ENCODE measurements at places on chromosomes 12 and 14.

- DNase-seq: peak; percentile 79
Observed at GRCh38 chr14:106843951-106844483, 1317.6 kb downstream of the TMEM121 start.

- DNase-seq: no peak
Observed at GRCh38 chr12:91824991-91825390, 320.7 kb downstream of the BTG1 start.

DNA sequence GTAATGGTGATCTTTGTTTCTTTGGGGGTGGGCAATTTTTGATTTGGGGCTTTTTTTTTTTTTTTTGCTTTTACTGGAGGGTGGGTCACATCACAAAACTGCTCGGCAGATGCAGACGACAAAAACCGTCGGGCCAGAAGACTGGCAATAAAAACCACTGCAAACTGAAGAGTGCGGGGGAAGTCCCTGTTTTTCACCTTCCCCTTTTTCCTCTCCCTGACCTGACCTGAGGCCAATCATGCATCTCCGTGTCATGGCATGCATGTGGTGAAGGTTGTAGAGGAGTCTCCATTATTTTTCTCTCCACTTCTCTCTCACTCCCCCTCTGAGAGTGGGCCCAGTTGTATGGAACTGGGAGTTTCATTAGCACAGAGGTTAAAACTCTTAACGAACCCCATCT lies 57.5 kb downstream of the AP5M1 start:
- DNase-seq: no peak

DNA sequence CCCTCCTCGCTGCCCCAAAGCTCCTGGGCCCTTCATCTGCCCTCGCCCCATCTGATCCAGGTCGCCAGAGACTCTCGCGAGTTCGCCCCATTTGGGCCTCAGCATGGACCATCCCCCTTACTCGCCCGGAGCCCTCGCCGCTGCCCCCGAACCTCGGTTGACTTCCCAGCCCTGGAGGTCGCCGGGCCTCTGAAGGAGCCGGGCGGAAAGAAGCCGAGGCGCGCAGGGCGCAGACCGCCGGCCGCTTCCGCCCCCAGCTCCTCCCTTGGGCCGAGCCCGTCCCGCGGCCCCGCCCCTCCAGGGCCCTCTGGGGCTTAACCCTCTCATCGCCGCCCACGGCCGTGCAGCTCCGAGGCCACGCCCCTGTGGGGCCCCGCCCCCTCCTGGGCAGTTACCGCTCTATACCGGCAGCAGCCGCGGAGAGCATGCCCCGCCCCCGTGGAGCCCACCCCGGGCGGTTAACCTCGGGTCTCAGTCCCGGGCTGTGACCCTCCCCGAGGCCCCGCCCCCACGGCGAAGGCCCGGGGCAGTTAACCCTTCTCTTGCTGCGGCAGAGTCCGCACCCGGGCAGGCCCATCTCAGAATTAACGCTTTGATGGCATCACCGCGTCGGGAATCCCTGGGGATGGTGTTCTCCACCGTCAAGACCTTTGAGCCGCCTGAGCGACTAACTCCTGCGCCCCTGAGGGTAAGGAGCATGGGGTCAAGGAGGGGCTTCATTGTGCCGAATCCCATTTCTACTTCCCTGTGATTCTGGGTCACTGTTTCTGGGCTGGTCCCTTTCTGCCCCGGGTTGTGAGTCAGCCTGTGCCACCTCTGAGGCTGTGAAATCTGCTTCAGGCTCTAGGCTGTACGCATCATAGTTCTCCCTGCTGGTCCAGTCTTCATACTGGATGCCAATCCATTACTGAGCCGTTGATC lies at the start of gene SPSB2:
SPSB2 (minus strand) TSS at position 210 of the 921 bp plus-strand sequence. CDS start 402 bp downstream, outside the sequence.
- peak; percentile 99 for DNase-seq

DNA sequence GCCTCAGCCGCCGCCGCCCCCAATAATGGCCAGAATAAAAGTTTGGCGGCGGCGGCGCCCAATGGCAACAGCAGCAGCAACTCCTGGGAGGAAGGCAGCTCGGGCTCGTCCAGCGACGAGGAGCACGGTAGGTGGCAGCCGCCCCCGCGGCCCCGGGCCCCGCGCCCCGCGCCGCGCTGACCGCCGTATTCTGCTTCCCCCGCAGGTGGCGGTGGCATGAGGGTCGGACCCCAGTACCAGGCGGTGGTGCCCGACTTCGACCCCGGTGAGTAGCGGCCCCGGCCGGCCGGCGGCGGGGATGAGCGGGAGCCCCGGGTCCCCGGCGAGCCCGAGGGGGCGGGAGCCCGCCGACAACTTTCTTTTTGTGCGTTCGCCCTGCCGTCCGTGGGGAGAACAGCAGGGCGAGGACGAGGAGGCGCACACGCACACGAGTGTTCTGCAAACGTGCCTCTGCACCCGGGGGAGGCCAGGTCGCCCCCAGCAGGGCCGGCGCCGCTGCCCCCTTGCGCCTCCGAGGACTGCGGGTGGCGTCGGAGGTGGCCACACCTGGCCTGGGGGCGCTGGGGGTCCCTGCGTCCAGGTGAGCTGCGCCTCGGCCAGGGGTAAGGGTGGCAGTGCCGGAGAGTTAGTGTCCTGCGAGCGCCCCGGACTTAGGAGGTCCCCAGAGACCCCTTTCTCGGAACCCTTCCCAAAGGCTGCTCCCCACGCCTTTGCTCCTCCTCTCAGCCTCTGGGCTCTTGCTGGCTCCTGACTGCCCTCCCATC lies 794 bp downstream of the RCOR1 start:
- DNase-seq: peak; percentile 65

DNA sequence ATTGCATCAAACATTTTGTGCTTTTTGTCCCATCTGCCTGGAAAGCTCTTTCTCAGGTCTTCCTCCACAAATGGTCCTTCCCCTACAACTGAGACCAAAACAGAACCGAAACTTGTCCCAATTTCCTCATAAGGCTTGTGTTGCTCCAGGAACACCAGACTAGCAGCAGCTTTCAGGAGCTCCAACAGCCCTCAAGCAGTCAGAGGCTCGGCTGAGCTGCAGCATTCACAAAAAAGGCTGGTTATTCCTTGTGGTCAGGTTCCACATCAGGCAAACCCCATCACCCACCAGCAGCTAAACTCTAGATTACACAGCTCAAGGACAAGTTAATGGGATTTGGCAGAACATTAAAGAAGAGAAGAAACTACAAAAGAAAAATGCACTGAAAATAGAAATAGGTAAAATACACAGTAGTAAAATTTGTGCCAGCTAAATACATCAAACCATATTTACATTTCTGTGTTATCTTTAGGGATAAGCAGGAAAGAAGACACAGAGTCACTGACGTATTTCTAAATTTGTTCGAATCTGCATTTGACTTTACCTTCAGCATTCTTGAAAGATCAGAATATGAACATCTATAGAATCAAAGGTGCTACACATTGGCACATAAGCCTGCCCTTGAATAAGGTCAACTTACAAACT lies 141.2 kb downstream of the STXBP6 start:
- peak; percentile 29 for DNase-seq

- DNase-seq: no peak
Observed at GRCh38 chr12:81015510-81015909, 62.4 kb upstream of the ACSS3 start.

GRCh38 chr14:105087308-105087962 lies 22.2 kb upstream of the GPR132 start:
- DNase-seq: no peak

GRCh38 chr14:37247791-37248461 lies 50.2 kb downstream of the MIPOL1 start:
- DNase-seq: no peak

DNA sequence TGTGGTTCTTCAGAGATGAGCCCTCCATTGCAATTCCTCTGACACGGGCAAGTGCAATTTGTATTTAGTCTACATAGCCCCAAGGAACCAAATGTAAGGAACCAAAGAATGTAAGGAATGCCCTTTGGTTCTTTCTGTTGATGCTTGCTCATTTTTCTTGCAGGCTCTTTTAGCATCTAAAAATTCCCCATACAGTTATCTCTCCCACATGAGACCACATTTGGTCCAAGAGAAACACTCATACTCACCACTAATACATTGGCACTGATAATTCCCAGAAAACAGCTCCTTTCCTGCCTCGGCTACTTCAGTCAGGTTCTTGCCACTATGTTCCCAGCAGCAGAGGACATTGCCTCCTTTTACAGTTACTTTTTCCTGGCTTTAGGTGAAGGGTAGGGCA lies 332.6 kb downstream of the AEBP2 start:
- DNase-seq: no peak

GRCh38 chr12:68375756-68376695 lies 43.9 kb upstream of the MDM1 start:
- DNase-seq: no peak

DNA sequence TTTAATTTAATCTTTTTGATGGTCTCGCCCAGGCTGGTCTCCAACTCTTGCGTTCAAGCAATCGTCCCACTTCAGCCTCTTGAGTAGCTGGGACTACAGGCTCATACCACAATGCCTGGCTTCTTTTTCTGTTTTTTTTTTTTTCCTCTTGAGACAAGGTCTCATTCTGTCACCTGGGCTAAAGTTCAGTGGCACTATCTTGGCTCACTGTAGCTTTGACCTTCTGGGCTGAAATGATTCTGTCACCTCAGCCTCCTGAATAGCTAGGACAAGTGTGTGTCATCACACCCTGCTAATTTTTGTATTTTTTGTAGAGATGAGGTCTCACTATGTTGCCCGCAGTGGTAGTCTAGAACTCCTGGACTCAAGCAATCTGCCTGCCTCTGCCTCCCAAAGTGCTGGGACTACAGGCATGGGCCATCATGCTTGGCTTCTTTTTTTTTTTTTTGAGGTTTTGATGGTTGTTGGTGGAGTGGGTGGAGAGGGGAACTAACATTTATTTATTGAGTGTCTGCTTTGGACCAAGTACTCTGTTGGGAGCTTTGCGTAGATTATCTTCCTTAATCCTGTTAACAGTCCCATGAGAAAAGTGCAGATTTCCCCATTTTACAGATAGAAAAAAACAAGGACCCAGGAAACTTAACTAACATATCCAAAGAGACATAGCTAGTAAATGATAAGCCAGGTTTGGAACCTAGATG lies 102.0 kb downstream of the DIP2B start:
- DNase-seq: no peak

GRCh38 chr12:108047071-108047550 lies 82.0 kb upstream of the WSCD2 start:
- DNase-seq: peak; percentile 6

GRCh38 chr12:19938031-19938430 lies 430.3 kb upstream of the PDE3A start:
- DNase-seq: no peak

Data from OCI-M1 (cell line).